Stimulated activated CD8-positive, alpha-beta memory T cell treated with anti-CD3 and anti-CD28 coated beads, Interleukin-12 subunit alpha, Interleukin-12 subunit beta, amount 100 ng/mL, for 1 hour (primary cell): ENCODE measurements at places on chromosomes 2 and 18.

GRCh38 chr2:171013851-171014250, 84.8 kb downstream of the GORASP2 start:
- DNase-seq, result no peak

DNA sequence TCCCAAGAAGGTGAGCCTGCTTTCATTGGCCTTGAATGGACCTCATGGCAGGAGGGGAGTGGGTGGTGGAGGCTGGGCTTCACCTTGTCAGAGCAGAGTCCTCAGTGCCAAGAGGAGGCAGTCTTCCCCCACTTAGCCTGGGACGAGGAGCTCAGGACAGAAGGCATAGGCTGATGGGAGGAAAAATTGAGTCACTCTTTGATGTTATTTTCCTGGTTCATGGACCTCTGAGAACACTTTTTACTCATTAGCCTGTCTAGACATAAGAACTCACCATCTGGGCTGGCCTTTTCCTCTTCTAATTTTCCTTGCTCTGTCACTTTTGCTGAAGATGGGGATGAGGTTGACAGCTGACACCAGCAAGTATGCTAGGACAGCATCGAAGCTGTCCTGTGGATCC, 225.7 kb upstream of the TNP1 start:
- no peak for DNase-seq

DNA sequence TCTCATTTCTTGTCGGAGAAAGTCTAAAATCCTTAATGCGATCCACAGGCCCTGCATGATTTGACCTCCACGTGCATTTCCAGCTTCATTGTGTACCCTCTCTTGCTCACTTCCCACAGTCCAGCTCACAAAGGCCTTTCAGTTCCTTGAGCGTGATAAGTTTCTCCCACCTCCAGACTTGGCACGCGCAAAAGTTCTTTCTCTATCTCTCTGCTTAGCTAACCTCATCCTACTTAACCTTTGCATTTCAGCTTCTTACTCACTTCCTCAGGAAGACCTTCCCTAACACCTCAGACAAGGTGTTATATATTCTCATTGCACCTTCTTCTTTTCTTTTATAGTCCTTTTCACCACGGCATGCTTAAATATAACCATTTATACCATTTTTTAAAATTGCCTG, 124.8 kb upstream of the XPO1 start:
- DNase-seq, result no peak

- no peak for DNase-seq
Observed at GRCh38 chr2:169091761-169092519, 22.6 kb downstream of the DHRS9 start.

DNA sequence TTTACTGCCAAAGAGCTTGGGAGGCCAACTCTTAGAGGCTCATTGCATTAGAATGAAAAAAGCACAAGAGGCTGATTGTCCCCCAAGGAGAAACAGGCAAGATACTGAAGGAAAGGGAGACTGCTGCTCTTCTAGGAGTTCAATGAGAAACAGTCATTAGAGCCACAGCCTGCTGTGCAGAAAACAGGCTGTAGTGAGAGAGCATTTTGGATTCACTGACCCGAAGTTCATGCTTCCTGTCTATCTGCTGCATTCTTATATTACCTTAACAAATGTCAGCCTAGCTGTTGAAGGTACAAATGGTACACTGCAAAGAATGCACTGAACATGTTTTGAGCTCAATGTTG, 423.3 kb downstream of the SETBP1 start:
- DNase-seq, result no peak

GRCh38 chr18:60421356-60422118, 49.0 kb upstream of the MC4R start:
- DNase-seq, result no peak

- no peak for DNase-seq
Observed at GRCh38 chr2:209395229-209395628, 28.6 kb upstream of the MAP2 start.

- no peak for DNase-seq
Observed at GRCh38 chr2:51559026-51559425, 527.1 kb upstream of the NRXN1 start.

DNA sequence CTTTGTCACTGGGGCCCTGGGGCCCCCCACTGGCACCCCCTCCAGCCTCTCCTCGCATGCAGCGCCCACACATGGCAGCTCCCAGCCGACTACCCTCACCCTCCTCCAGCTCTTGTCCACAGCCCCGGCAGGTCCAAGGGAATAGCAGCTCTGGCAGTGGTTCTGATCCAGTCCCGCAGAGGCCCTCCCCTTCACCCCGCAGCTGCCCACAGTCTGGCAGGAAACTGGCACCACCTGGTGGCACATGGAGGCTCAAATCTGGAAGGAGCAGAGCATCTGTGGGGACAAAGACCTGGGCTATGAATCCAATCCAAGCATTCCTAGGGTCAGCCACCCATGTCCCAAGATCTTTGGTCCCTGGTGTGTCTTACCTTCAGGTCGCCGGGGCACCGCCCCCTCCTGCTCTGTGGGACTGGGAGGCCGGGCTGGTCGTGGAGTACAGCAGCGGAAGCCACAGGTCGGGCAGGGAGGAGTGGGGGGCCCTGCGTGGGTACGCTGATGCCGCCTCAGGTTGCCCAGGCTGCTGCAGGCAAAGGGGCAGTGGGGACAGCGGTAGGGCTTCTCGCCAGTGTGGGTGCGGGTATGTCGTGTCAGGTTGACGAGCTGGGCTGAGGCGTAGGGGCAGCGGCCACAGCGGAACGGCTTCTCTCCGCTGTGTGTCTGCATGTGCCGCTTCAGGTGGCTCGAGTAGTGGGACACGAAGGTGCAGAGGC, 2.3 kb downstream of the ZNF513 start:
- no peak for DNase-seq

GRCh38 chr2:95353055-95353575, 49.4 kb upstream of the FAHD2A start:
- DNase-seq, result no peak

- no peak for DNase-seq
Observed at GRCh38 chr2:49936965-49937364, 782.6 kb upstream of the FSHR start.
